ENCODE measurements at places on chromosomes 5 and 9.

DNA sequence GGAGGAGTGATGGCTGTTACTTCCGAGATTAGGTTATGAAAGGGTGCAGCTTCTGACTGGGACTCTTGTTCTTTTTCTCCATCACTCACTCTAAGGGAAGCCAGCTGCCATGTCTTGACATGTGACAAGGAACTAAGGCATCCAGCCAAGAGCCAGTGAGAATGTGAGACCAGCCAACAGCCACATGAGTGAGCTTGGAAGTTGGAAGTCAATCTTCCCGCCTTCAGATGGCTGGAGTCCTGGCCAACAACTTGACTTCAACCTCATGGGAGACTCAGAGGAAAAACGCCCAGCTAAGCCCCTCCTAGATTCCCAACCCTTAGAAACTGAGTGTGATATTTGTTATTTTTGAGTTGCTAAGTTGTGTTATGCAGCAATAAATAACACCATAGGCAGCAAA lies 201.1 kb downstream of the SNX18 start:
- DNase-seq = no peak

DNA sequence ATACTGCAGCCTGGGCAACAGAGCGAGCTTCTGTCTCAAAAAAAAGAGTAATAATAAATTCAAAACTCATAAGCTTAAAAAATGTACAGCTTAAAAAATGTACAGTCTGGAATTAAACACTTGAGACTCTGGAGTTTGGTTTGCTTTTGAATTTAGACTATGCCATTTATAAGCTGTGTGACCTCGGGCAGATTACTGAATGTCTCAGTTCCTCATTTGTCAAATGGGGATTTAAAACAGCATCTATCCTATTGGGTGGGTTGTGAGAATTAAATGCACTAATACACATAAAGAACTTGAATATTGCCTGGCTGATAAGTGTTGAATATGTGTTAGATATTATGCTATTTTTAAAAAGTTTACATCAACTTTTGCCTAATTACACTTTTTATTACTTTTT lies 98.4 kb downstream of the SCAMP1 start:
- DNase-seq = no peak

DNA sequence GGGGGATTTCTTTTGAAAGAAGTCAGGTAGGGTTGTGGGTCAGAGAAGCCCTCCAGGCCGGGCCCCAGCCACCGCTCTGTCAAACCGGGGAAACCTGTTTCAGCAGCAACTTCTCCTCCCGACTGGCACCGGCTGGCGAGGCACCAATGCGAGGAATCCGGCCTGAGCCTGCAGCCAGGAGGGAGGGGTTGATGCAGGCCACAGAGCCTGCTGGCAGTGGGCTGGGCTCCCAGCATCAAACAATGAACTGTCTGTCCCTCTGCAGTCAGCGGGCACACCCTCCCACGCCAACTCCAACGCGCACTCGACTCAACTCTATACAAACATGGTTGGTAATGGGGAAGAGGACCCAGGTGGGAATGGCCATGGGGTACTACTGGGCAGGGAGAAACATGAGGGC lies 12.1 kb downstream of the PCDH1 start:
- DNase-seq = no peak

DNA sequence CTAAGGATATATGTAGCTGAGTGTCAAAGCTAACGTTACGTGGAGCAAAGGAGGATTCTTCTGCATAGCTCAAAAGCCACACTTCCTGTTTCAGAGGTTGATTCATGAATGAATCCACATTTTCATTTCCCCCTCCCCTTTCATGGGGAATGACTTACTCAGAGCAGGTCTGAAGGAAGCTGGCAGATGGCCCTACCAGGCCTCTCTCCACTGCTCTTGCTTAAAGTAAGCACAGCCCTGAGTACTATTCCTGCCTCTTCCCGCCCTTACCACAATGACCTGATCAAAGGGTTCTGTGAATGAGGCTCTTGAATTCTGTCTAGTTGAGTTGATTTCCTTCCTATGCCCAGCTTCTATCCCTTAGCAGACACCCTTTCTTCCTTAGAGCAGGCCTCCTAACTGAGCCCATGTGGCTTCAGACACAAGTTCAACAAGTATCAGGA lies 6.3 kb downstream of the IGIP start:
- DNase-seq = no peak

- DNase-seq = no peak
Measured at GRCh38 chr5:2293906-2294305, 411.2 kb upstream of the IRX4 start.

DNA sequence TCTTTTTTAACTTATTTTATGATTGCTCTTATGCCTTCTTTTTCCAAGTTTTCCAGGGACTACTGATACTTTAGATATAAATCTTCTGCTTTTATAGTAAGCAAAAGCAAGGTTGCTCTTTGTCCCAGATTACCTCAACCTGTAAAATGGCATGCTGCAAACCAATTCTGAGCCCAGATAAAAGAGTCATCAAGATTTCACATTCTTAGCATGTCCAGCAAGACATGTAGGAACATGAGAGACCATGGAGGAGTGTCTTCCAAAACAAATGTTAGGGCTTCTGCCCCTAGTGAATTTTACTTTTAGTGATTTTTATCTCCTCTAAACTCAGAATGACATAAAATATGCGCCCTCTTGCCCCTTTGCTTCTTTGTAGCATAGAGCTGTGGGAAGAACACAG lies 7.0 kb upstream of the CDC20B start:
- DNase-seq = no peak

GRCh38 chr9:136485049-136486045 lies 2.5 kb upstream of the SEC16A start:
- DNase-seq = peak; percentile 79

GRCh38 chr5:95727764-95728191 lies 3.4 kb upstream of the RHOBTB3 start:
- DNase-seq = no peak

DNA sequence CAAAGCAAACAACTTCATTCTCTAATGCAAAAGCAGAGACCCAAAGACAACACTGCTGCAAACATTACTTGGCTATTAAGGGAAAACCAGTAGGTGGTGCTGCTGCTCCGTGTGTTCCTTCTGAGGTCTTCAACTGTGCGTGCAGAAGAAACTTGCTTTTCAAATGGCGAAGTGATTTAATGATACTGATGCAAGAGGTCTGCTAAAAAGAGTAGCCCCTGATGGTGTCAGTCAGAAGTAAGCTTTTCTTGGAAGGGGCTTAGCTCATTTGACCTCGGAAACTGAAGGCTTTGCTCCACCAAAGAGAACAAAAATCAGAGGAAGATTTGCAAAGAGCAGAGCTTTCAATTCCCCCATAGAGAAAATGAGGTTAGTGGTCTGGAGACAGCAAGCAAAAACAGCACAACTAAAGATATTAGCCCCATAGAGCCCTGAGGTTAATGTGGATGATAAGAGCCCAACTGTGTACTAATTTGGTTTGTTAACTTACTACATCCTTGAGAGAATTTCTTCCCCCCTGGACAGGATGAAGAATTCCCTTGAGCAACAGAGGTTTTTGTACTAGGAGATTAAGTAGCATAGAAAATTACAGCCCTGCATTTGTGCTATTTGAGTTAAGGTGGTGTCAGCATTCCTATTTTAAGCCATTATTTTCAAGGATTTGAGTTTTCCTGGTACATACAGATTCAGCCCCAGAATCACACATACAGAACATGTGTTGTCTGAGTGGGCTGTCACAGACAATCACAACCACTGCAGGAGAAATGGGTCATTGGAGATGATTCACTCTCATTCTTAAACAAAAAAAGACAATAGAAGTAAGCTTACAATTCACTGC lies 153.2 kb upstream of the C9orf72 start:
- DNase-seq = peak; percentile 32

GRCh38 chr5:63233361-63233760 lies 654.7 kb downstream of the LRRC70 start:
- DNase-seq = no peak

GRCh38 chr5:77849308-77849900 lies 73.3 kb upstream of the TBCA start:
- no peak for DNase-seq

DNA sequence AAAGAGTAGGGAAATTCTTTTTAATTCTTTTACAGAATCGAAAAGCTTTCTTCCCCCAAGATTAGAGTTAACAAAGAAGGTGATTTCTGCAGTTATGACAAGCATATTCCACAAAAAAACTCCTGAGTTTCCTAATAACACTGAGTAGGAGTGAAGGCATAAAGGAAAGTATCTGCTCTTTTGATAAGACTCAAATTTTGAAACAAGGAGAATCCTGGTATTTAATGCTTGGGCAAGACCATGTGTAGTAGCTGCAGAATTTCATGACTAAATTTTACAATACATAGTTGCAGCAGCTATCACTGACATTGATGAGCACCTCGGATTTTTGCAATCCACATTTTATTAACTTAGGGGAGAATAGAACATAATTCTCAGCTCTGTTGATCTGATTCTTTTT lies 92.6 kb downstream of the MARCHF3 start:
- DNase-seq = no peak

GRCh38 chr5:42874621-42875198 lies 63.0 kb upstream of the SELENOP start:
- DNase-seq = no peak

DNA sequence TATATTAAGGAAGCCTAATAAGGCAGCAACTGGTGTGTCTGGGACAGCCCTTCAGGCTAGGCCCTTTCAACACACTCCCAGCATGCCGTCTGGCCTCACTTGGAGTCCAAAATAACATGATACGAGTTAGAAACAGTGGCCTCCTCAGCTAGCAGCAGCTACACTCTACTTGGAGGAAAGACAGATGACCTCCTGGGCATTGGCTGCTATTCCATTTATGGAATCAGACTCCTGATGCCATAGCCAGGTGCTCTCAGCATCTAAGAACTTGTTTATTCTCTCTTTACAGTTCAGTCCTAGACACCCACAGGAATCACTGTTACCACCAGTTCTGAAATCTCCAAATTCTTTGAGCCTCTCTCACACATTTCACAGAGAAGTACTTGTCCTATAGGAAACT lies 31.8 kb downstream of the RUSC2 start:
- DNase-seq = no peak

DNA sequence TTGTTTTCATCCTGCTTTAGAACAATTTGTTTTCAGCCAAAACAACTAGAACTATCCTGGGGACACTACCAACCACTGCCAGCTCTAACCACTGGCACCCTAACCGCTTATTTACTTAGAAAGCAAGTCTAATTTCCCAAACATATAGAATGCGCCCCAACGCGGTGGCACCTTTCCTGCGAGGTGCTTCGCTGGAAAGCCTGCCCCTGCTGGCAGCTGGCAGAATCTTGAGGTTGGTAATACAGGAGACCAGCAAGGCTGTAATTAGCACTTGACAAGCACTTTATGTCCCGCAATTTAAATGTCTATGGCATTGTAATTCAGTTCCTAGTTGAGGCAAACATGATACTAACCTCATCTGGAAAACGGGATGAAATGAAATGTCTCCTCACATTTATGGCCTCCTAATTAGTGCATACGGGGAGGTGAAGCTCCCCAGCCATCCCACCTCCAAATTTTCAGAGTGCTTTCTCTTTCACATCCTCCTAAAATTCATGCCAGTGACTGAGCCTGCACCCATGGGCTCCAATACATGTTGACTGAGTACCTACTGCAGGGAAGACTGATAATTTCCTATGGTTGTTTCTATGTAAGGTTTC lies 30.4 kb downstream of the GABBR2 start:
- DNase-seq = no peak

GRCh38 chr9:89277454-89277853 lies 33.5 kb upstream of the CKS2 start:
- DNase-seq = peak; percentile 57

DNA sequence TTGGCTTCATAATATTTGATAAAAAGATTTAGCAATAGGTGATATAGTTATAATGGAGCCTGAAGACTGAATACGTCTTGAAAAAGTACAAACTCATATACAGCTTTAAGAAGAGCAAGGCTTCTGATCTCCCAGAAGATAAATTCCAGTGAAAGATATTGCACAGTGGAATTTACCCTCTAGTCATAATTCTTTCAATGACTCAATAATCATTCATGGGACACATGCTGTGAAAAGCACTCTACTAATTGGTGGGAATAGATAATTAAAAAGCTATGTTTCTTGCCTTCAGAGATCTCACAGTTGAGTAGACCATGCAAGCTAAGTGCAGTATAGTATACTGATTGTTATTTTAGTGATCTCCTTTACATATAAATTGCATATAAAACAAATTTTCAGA lies 538.6 kb upstream of the CYLC2 start:
- DNase-seq = no peak

DNA sequence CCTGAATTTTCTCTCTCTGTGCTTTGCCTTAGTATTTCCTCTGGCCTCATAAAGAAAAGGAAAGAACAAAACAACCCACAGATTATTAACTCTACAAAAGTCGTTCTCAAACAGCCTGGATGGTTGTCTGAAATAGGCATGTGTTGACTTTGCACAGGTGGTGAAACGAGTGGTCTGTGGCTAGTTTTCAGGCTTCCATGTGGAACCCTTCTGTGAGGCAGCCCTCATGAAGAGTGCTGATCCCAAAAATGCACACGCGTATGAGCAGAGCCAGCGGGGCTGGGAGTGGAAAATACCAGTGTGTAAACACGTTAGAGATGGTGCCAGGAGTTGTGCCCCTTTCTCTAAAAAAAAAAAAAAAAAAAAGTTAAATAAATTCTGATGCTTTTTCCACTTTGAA lies 4.9 kb upstream of the PSAT1 start:
- DNase-seq = no peak

DNA sequence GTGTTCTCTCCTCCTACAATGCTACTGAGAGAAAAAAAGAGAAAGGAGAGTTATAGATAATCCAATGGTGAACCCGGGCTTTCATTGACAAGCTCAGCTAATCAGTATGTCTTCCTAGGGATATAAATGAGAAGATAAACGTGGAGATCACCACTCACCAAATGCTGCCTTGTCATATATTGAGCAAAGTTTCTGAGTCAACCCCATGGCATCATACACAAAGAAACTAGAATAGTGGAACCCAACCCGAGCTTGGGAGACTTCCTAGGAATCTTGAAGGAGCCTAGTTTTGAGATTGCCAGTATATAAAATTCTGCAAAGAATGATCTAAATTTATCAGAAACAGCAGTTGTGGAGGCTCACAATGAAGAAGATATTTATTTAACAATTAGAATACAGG lies 47.8 kb downstream of the PTPN3 start:
- DNase-seq = no peak

DNA sequence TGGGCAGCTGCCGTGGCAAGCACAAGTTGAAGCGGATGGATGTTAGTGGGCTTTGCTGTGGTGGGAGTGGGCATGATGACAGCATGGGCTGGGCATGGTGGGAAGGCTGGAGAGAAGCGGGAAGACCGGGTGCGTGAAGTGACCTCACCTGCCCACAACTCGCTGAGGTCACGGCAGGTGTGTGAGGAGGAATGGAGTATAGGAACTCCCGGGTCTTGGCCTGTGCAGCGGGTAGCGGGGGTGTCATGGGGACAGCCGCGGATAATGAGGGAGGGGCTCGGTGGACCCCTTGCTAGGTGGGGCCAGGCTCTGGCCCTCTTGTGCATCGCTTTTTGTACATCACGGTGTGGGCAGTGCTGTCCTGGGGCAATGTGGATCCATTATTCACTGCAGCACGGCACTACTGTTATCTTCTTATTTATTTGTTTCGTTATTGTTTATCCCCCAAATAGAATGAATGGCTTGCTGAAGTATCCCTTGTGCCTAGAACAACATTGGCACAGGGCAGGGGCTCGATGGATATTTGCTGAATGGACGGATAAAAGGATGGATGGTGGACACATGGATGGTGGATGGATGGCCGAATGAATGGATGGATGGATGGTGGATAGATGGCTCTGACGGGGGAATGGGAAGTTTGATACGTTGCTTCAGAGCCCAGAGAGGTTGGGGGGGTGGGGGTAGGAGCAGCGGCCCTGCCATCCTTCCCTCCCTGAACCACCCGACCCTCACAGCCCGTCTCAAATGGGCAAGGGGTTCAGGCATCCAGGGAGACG lies 14.6 kb downstream of the PROP1 start:
- no peak for DNase-seq
